ENCODE measurements at places on chromosomes 7 and 10.

GRCh38 chr7:74655768-74656440 lies 1.6 kb upstream of the GTF2I start:
- no peak for DNase-seq

DNA sequence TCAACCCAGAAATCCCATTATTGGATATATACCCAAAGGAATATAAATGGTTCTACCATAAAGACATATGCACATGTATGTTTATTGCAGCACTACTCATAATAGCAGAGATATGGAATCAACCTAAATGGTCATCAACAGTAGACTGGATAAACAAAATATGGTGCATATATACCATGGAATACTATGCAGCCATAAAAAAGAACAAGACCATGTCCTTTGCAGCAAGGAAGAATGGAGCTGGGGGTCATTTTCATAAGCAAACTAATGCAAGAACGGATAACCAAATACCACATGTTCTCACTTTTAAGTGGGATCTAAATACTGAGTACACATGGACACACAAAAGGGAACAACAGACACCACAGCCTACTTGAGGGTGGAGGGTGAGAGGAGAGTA lies 2.2 kb upstream of the AFAP1L2 start:
- DNase-seq, result no peak

DNA sequence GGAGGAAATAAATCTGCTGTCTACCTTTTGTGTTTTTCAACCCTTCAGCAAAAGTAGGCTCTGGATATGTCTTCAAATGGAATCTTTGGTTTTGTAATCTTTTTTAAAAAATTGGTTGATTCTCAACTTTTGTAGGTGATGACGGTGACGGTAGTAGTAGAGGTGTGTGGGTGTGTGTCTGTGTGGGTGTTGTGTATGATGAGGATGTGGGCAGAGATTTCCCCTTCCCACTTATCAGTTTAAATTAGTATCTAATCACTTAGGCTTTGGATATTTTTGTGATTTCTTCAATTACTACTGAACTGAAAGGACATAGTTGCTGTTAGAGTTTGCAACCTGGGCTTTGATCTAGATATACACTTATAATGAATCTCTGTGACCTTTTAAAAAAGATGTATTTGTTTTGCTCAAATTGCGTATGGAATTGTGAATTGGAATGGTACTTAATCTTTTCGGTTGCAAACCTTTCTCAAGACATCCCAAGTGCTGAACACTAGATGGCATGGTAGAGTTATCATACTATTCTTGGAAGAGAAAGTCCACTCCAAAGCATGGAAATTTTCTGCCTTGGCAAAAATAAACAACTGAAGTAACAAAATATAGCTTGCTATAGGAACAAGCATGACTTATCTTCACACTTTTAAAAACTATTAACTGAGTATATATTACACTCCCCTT lies 51.9 kb upstream of the A1CF start:
- no peak for DNase-seq

- DNase-seq, result no peak
These were observed 46.8 kb downstream of the HIPK2 start for GRCh38 chr7:139730746-139731612.

DNA sequence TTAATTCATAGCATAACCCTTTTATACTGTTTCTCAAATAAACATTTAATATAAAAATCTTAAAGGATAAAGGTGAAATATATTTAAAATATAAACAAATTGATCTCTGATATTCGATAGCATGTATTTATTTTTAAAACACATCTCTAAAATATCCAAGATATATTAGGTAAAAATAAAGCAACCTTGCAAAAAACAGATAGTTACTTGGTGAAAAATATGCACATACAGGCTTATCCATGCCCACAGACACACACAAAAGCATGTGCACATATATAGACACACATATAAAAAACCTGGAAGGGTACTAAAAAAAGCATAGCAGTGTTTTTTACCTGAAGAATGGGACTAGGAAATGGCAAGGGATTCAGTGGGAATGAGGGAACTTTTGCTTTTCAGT lies 19.8 kb downstream of the POT1 start:
- no peak for DNase-seq

GRCh38 chr7:103058122-103058521 lies 16.5 kb downstream of the FBXL13 start:
- DNase-seq, result no peak

- peak; percentile 31 for DNase-seq
These were observed 7.3 kb downstream of the TSPAN15 start for GRCh38 chr10:69458430-69459100.

DNA sequence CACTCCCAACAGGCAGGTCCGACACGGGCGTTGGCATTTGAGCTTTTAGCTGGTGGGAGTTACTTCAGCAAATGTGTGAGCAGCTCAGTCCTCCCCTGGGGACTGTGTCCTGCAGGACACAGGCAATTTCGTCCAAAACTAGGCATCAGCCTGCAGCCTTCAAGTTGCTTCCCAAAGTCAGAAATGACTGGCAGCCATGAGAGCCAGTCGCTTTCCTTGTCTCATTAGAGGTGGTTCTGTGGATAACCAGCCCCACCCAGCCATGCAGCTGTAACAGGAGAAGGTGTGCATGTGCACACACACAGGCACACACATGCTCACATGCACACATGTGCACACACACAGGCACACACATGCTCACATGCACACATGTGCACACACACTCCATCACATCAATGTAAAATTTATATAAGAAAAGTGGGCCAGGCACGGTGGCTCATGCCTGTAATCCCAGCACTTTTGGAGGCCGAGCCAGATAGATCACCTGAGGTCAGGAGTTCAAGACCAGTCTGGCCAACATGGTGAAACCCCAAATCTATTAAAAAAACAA lies 138.8 kb upstream of the TCERG1L start:
- DNase-seq, result no peak

DNA sequence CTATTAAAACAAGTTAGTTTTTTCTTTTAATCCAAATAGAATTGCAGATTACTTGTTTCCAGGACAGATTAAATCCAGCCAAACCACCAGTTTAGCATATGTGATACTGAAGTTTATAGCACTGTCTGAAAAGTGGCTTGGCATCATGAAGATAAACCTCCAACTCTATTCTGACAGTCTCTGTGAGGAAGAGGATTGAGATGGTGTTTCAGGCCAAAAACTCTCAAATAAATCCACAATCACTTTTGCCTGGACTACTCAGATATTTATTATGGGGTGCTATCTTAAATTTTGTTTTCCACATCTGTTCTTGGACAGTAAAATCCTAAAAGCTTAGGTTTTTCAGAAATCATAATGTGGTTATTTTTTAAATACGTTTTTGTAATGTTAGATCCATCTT lies 161.7 kb upstream of the SEMA3C start:
- no peak for DNase-seq

DNA sequence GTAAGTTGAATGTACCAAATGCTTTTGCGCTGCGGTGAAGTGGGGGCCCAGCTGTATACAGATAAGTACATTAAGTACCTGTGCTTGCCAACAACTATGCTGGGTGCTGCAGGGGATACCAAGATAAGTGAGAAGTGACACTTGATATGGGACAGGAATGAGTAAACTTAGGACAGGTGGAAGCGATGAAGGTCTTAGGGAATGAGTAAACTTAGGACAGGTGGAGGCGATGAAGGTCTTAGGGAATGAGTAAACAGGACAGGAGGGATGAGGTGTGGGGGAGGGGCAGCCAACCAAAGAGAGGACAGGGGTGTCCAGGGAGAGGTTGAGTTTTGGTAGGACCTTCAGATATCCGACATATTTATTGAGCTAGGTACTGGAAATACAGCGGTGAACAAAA lies 1.4 kb downstream of the MDH2 start:
- DNase-seq, result no peak

- no peak for DNase-seq
These were observed 176.0 kb upstream of the NAMPT start for GRCh38 chr7:106460792-106461254.

DNA sequence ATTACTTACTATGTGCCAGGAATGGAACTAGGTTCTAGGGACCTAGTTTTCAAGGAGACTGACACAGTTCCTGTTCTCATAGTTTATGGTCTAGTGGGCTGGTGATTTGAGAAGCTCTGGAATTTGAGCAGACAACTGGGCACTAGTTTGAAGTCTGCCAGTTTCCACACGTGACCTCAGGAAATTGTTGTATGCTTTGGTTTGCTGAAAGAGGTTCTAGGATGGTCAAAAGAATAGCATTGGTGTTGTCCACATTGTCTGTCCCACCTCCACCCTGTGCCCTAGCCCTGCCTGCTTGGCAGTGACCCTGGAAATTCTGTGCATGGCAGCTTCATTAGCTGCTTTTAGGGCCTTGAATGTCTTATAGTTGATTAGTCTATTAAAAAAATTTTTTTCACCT lies 28.7 kb downstream of the GBF1 start:
- DNase-seq, result no peak

DNA sequence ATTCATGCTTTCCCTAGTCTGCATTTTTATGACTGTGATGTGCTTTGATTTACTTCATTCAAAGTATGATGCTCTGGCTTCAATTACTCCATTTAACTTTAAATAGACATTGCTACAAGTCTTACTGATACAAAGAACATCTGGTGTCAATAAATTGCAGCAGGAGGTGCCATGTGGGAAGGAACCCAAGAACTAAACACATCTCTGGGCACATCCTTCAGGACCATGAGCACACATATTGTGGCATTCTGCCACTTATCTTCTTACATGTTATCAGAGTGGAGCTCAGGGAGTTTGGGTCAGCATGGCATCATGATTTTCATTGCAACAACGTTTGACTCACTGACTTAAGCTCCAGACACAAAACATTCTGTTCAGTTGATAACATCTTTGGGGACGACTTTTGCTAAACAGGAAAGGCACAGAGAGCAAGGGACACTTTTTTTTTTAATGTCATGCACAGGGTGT lies 227.0 kb downstream of the DKK1 start:
- no peak for DNase-seq

GRCh38 chr7:117364339-117365080 lies 41.7 kb upstream of the WNT2 start:
- DNase-seq, result no peak

All from caudate nucleus (tissue), 63 donors.